ENCODE measurements at places on chromosomes 3 and 15. TPM values are rescaled to one million over a fixed set of nuclear protein-coding genes. Genes with fewer than 3 reads are reported as not detected.

- no peaks in the 10 kb centered on the region for H3K27me3 ChIP-seq
- DNase-seq: no peak
- H3K4me1 ChIP-seq: peaks cover 30% of the 10 kb centered on the region
- no peak overlapping the region for H3K4me3 ChIP-seq
Observed at GRCh38 chr3:136624371-136624770, 127.8 kb downstream of the STAG1 start.

DNA sequence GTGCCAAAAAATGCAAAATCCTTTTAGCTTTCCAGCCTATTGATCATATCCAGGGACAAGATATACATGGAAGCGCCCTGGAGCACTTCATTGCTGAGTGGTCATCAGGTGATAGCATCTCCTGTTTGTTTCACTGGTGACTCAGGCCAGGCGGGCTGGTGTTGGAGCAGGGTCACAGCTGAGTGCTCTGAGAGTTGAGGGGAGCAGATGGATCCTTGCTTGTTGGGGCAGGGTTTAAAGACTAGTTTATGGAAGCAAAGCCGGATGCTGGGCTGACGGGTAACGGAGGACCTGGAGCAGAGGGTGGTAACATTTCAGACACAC, 405.0 kb upstream of the TPM1 start:
- no peaks in the 10 kb centered on the region for H3K27me3 ChIP-seq
- no peak for DNase-seq
- H3K27ac ChIP-seq: no peak overlapping the region
- H3K4me1 ChIP-seq: peaks cover 20% of the 10 kb centered on the region
- H3K4me3 ChIP-seq: no peak overlapping the region

- no peak overlapping the region for H3K27ac ChIP-seq
- no peak for DNase-seq
- H3K36me3 ChIP-seq: peaks cover 84% of the 10 kb centered on the region
- no peaks in the 10 kb centered on the region for H3K27me3 ChIP-seq
- no peak overlapping the region for H3K4me3 ChIP-seq
Observed at GRCh38 chr15:58880320-58880719, 53.2 kb downstream of the SLTM start.

- no peaks in the 10 kb centered on the region for H3K36me3 ChIP-seq
- H3K27me3 ChIP-seq: no peaks in the 10 kb centered on the region
- no peak for DNase-seq
Observed at GRCh38 chr3:150300388-150300787, 107.7 kb upstream of the TSC22D2 start.

DNA sequence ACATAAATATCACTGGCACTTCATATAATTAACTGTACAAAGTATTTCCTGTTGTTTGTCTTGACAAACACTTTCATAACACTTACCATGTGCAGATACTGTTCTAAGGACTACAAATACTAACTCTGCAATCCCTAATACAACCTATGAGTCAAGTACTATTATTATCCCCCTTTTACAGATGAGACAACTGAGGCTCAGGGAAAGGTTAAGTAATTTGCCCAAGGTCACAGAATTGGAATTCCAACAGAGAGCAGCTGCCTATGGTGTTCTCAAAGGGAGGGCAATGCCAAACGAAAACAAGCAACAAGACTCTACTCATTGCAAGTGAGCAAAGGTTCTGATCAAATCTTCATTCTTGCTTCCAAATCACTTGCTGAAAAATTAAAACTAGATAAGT, 85.9 kb downstream of the MAGI1 start:
- no peak for DNase-seq
- no peaks in the 10 kb centered on the region for H3K36me3 ChIP-seq
- H3K4me1 ChIP-seq: peaks cover 76% of the 10 kb centered on the region
- H3K27me3 ChIP-seq: no peaks in the 10 kb centered on the region

DNA sequence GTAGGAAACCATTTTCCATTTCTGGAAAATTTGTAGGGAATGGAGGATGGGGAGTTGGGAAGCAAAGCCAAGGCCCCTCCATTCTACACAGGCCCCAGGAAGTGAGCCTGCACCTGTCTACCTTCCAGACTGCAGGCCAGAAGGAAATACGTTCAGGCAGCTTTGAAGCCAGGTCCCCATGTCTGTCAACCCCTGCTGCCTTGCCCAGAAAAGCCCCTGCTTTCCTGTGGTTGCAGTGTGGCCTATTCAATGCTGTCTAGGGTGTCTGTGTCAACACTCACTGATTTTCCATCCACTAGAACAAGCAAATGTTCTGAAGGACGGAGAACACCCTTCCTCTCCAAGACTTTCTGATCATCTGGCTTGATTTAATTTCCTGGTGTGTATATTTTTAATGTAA, 281.9 kb downstream of the TLE3 start:
- no peak overlapping the region for H3K4me3 ChIP-seq
- DNase-seq: no peak
- H3K4me1 ChIP-seq: peaks cover 5% of the 10 kb centered on the region
- H3K27me3 ChIP-seq: peaks cover 59% of the 10 kb centered on the region
- no peaks in the 10 kb centered on the region for H3K36me3 ChIP-seq

DNA sequence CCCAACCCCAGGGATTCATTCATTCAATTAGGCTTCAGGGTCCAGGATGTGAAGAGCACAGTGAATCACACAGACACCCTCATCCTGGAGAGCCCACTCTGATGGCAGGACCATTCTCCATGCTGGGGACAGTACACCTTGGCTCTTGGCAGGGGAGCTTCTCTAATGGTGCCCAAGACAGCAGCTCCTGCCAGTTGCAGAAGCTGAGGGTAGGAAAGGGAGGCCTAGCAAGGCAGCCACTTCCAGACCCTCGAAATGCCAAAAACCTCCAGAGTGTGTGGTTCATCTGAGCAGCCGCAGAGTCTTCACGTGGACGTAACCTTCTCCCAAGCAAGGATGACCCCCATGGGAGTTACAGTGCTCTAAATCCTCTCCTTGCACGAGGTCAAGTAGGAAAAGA, 186.2 kb downstream of the XXYLT1 start:
- peaks cover 40% of the 10 kb centered on the region for H3K4me1 ChIP-seq
- peak overlapping the region; percentile 2 for H3K27ac ChIP-seq
- DNase-seq: peak; percentile 10
- H3K4me3 ChIP-seq: no peak overlapping the region

DNA sequence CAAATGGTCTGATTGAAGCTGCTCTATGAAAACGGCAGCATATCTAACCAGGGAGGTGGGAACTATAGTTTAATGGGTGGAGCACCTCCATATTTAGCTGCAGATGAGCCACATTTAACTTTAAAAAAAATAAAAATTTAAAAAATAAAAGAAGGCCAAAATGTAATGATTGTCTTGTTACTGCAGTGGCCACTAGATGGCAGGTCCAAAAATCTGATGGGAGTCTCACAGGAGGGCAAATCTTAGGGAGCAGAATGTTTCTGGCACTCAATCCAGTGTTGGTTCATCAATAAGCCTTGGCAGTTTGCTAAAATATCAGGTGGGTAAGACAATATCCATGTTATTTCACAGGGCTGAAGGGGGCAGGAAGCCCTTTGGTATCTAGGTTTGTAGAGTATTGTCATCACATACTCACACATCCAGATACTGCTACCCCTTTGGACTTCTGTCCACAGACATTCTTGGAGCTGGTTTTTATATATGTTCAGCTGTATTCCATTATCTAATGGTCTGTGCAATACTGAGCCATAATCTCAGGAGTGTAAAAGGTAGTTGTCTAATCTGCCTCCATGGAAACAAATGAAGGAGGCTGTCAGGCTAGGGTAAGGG, 233.3 kb downstream of the TIGIT start:
- no peak overlapping the region for H3K27ac ChIP-seq
- H3K4me3 ChIP-seq: no peak overlapping the region
- peaks cover 3% of the 10 kb centered on the region for H3K36me3 ChIP-seq
- peaks cover 20% of the 10 kb centered on the region for H3K4me1 ChIP-seq
- H3K27me3 ChIP-seq: no peaks in the 10 kb centered on the region
- DNase-seq: no peak

GRCh38 chr3:97278506-97278905, 464.1 kb downstream of the EPHA6 start:
- DNase-seq: no peak
- no peak overlapping the region for H3K27ac ChIP-seq
- H3K4me3 ChIP-seq: no peak overlapping the region
- no peaks in the 10 kb centered on the region for H3K27me3 ChIP-seq
- H3K4me1 ChIP-seq: no peaks in the 10 kb centered on the region
- H3K36me3 ChIP-seq: no peaks in the 10 kb centered on the region

- H3K36me3 ChIP-seq: no peaks in the 10 kb centered on the region
- no peak overlapping the region for H3K4me3 ChIP-seq
- no peak for DNase-seq
- no peaks in the 10 kb centered on the region for H3K4me1 ChIP-seq
- H3K27me3 ChIP-seq: no peaks in the 10 kb centered on the region
- H3K27ac ChIP-seq: no peak overlapping the region
Observed at GRCh38 chr3:134769287-134769868, 25.7 kb upstream of the EPHB1 start.

GRCh38 chr3:61117045-61117898, 134.0 kb downstream of the FHIT start:
- no peak overlapping the region for H3K27ac ChIP-seq
- H3K4me3 ChIP-seq: no peak overlapping the region
- no peaks in the 10 kb centered on the region for H3K4me1 ChIP-seq
- no peak for DNase-seq
- no peaks in the 10 kb centered on the region for H3K36me3 ChIP-seq

GRCh38 chr3:156368189-156368588, 186.7 kb downstream of the SSR3 start:
- no peaks in the 10 kb centered on the region for H3K4me1 ChIP-seq
- no peak overlapping the region for H3K27ac ChIP-seq
- DNase-seq: no peak
- peaks cover 5% of the 10 kb centered on the region for H3K27me3 ChIP-seq

DNA sequence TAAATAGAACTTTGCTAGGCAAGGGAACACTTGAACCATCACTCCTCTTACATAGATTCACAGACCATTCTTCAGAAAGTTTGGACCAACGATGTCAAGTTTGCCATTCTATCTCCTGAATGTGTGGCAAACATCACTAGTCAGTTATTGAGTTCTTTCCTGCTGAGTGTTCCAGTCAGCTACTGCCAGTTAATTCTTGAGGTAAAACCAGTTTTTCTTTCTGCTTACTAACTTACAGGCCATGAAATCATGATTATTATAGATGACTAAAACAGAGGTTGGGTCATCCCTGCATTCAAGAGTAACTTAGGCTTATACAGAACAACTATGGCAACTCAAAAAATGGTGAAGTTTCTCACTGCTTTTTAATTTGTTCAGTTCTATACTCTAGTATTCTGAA, 88.2 kb downstream of the AP4E1 start:
- no peak overlapping the region for H3K4me3 ChIP-seq
- H3K4me1 ChIP-seq: peaks cover 8% of the 10 kb centered on the region
- no peak overlapping the region for H3K27ac ChIP-seq
- no peaks in the 10 kb centered on the region for H3K27me3 ChIP-seq
- DNase-seq: no peak

GRCh38 chr3:186990878-186991308, 60.6 kb downstream of the ST6GAL1 start:
- no peak overlapping the region for H3K4me3 ChIP-seq
- peaks cover 8% of the 10 kb centered on the region for H3K36me3 ChIP-seq
- peak overlapping the region; percentile 59 for H3K27ac ChIP-seq
- no peaks in the 10 kb centered on the region for H3K27me3 ChIP-seq

DNA sequence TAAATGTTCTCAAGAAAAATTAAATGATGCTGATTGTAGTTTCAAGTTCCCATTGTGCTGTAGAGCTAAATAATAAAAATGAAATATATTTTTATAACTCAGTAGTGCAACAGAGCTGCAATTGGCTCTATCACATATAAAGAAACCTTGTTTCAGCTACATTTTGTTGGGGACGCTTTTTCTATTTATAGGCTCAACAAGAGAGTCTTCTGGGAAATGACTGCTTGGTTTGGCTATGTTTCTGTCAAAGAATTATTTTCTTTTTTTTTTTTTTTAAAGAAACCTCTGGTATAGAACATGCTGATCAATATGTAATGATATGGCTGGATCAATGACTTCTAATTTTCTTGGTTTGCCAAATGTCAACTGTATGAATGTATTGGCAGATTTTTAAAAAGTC, 76.5 kb downstream of the OTOL1 start:
- H3K27me3 ChIP-seq: no peaks in the 10 kb centered on the region
- no peaks in the 10 kb centered on the region for H3K4me1 ChIP-seq
- no peaks in the 10 kb centered on the region for H3K36me3 ChIP-seq
- no peak for DNase-seq
- H3K4me3 ChIP-seq: no peak overlapping the region
- H3K27ac ChIP-seq: no peak overlapping the region

GRCh38 chr3:193935916-193936315, 200.0 kb upstream of the HES1 start:
- no peak for DNase-seq
- H3K27ac ChIP-seq: no peak overlapping the region
- peaks cover 37% of the 10 kb centered on the region for H3K27me3 ChIP-seq
- no peaks in the 10 kb centered on the region for H3K4me1 ChIP-seq
- no peak overlapping the region for H3K4me3 ChIP-seq
- no peaks in the 10 kb centered on the region for H3K36me3 ChIP-seq

DNA sequence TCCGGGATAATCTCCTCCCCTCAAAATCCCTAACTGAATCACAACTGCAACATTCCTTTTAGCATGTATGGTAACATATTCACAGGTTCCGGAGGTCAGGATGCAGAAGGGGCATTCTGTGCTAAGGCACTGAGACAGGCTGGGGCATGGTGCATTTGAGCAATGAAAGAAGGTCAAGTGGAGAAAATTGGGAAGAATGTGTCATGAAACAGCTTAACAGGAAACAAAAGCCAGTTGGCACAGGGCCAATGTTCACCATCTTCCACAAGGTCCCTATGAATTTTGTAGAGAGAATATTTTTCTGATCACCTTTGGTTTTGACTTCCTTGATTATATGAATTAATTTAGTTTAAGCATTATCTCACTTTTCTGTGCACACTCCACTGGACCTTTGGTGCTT, 587.7 kb upstream of the NR2F2 start:
- H3K27me3 ChIP-seq: no peaks in the 10 kb centered on the region
- H3K4me1 ChIP-seq: no peaks in the 10 kb centered on the region
- H3K4me3 ChIP-seq: no peak overlapping the region
- H3K36me3 ChIP-seq: no peaks in the 10 kb centered on the region
- no peak overlapping the region for H3K27ac ChIP-seq

DNA sequence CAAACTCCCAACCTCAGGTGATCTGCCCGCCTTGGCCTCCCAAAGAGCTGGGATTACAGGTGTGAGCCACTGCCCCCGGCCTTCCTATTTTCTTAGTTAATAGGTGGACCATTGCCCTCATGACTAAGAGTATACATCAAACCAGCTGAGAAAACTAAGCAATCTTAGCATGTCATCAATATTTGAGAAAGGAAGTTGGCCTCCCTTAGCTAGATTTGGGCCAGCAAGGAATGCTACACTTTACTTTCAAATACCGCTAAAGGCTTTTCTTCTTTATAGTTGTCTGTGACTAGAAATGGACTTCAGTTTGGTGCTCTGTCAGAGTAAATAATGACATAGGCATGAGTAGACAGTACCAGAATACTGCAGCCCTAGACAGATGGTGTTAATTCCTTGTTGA, 199.3 kb downstream of the GAP43 start:
- no peaks in the 10 kb centered on the region for H3K4me1 ChIP-seq
- no peak overlapping the region for H3K27ac ChIP-seq
- no peaks in the 10 kb centered on the region for H3K27me3 ChIP-seq
- no peaks in the 10 kb centered on the region for H3K36me3 ChIP-seq
- no peak for DNase-seq

- no peaks in the 10 kb centered on the region for H3K36me3 ChIP-seq
- H3K4me3 ChIP-seq: peak overlapping the region; percentile 66
- no peaks in the 10 kb centered on the region for H3K27me3 ChIP-seq
Observed at GRCh38 chr3:112302881-112303763, 9.1 kb upstream of the SLC9C1 start.

C15orf40 gene
- 10.4 TPM for total RNA-seq

PAQR9 gene
- total RNA-seq: 15.3 TPM

RHOV gene
- not detected for total RNA-seq

FBXO45 gene
- 7.3 TPM for total RNA-seq

Data from left ventricle myocardium inferior (tissue), 1 donor.